ENCODE measurements at places on chromosomes 5 and 9.

GRCh38 chr9:114240647-114241558, 82.0 kb upstream of the ORM1 start:
- ATAC-seq = no peak

- no peak for ATAC-seq
Measured at GRCh38 chr5:120413686-120414085, 50.4 kb upstream of the PRR16 start.

DNA sequence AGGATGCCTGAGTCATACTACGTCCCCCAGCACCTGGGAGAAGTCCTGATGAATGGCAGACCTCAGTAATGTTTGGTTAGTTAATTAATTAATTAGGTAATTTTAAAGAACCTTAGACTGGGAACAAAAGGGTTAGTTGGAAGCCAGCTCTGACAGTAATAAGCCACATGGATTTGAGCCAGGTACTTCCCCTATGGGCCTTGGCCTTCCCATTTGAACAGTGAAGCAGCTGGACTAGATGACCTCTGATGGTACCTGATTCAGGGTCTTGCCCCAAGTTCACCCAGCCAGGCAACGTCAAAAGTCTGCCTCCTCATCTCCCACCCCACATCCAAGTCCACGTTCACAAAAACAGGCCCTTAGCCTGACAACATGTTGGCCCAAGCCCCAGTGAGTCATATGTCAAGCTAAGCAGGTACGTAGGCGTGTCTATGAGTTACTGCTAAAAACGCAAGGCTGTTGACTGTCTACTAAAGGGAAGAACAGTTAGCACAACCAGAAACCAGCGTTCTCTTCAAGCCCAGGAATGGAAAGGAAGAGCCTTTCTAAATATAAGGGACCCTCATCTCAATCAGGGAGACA, 303.2 kb downstream of the ACTL7B start:
- no peak for ATAC-seq

DNA sequence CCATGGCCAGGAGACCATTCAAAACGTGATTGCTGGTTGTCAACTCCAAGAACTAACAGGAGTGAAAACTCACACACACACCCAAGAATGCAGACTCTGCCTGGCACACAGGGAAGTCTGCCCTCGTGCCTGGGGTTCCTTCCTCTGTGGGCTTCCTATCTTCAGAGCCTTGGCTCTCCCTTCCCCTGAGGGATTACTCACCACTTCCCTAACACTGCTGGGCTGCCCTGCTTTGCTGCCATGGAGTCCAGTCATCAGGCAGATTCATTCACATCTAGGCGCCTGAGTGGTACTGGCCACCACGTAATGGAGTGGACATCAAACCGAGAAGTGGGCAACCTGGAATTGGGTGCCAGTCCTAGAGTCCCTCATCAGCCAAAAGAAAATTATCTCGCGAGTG, 76.4 kb upstream of the PRSS3 start:
- ATAC-seq = peak; percentile 36

- no peak for ATAC-seq
Measured at GRCh38 chr5:81506378-81506777, 112.4 kb upstream of the ACOT12 start.

DNA sequence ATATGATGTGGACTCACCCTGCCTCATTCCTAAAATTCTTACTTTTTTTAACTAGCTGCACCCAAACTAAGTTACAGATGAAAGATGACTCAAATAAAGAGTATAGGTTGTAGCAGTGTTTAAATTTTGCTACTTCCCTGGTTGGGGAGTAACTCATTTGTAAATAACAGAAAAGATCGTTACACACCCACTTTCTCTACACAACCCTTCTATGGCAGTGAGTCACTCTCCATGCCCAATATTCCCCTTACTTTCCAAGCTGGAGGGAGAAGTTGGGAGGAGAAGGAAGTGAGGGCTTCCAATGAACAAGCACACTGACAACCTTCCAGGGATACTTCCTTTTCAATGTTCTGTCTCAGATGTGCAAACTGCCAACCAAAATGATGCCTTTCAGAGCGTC, 1.9 kb downstream of the RASEF start:
- ATAC-seq = no peak

GRCh38 chr5:10367579-10367978, 14.1 kb downstream of the MARCHF6 start:
- ATAC-seq = no peak

DNA sequence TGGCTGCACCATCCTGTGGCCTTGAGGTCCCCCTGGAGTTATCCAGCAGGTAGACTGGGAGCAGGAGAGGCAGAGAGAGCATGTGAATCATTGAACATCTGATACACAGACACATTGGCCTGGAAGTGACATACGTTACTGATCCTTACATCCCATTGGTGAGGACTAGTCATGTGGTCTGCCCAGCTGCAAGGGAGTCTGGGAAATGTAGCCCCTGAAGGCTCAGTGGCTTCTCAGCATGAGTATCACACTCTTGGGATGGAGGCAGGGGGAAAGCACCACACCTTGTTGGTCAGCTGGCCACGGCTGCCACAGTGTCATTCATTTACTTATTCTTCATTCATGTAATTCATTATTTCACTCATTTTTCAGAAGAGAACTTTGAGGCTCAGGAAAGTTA, 13.3 kb upstream of the KCNMB1 start:
- no peak for ATAC-seq

- ATAC-seq = no peak
Measured at GRCh38 chr5:110686270-110686669, 40.2 kb downstream of the TMEM232 start.

- no peak for ATAC-seq
Measured at GRCh38 chr9:134531220-134531970, 110.2 kb upstream of the COL5A1 start.

DNA sequence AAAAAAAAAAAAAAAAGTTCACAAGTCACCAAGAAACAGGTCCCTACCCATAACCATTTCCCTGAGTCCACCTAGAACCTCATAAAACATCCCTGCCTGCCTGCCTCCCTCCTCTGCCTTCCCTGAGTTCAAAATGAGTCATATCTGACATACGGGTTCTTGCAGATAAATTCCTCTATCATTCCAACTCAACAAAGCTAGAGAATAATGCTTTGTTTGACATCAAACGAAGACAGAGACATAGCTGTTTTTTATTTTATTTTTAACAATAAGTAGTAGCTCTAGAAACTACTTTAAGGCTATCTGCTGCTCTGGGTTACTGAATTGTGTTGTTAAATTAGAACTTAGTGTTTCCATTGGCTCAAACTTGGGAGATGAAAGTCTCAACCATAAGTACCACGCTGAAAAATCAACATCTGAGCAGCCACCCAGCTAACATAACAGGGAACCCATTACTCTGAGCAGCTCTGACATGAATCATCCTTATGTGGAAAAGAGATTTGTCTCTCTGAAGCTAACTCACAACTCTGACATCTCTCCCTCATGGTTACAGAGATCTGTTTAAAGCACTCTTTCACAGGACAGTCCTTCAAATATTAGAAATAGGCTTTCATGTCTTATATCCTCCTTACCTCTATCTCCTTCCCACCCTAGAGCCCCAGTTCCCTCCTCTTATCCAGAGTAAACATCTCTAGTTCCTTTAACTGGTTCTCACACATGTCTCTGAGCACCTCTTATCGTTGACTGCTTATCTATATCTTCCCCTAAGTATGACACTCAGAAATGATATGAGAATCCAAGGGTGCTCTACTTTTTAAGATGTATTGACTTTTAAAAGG, 12.1 kb downstream of the TMEM245 start:
- ATAC-seq = peak; percentile 62

- no peak for ATAC-seq
Measured at GRCh38 chr5:11584017-11584416, 320.2 kb downstream of the CTNND2 start.

- ATAC-seq = no peak
Measured at GRCh38 chr9:8457816-8458215, 658.2 kb upstream of the DMAC1 start.

GRCh38 chr5:72662936-72663335, 153.5 kb upstream of the TNPO1 start:
- no peak for ATAC-seq

DNA sequence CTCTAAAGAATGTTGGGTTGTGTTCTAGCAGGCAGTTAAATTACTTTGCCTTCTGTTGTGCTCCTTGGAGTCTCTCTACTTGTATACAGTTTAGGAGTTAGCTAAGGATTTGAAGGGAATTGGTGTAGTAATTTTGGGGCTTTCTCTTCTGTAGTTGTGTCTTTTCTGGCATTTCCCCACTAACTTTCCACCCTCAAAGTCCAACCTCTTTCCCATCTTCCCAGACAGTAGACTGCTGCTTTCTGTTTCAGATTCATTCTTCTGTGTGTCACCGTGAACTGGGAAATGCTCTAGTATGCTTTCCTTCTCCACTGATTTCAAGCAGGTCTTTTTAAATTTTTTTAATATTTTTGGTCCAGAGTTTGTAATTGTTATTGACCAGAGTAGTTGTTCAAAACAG, 4.5 kb upstream of the ANGPTL2 start:
- ATAC-seq = no peak

DNA sequence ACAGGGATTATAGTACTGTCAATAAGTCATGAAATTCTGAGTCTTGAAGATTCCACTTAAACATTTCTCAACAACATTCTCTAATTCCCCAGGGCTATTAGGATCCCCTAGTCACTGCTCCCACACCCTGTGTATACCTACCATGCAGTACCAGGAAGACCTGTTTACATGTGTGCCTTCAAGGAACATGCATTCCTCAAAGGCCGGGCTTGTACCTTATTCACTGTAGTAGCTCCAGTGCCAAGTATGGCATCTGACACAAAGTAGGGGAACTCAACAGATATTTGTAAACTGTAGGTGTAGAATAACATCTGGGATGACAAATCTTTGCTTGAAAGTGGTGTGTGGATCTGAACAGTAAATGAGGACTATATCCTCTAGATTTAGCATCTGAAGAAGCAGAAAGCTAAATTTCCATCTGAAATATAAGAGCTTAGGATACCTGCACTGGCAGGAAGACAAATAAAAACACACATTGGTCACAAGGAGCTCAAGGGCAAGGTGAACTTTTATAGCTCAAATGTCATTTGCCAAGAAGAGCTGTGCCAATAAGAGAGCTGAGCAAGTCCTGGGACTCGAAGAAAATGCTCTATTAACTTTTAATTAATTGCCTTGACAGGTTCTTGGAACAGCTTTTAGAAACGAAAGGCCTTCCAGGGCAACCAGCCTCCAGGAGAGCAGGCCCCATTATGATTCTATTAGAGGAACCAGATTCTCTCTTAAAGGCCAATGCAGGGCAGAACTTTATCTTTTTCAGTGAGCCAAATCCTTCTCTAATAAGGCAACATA, 52.3 kb upstream of the MYOT start:
- peak; percentile 57 for ATAC-seq

Data from gastroesophageal sphincter (tissue), 4 donors.